ENCODE measurements at places on chromosomes 3 and 15.

- DNase-seq: no peak
These were observed 2.1 kb downstream of the SLC41A3 start for GRCh38 chr3:126081618-126082361.

- DNase-seq: no peak
These were observed 62.9 kb downstream of the HMCES start for GRCh38 chr3:129341331-129342141.

GRCh38 chr3:64163755-64164148, 61.5 kb downstream of the PRICKLE2 start:
- no peak for DNase-seq

- no peak for DNase-seq
These were observed 146.0 kb downstream of the NEK11 start for GRCh38 chr3:131172502-131173200.

DNA sequence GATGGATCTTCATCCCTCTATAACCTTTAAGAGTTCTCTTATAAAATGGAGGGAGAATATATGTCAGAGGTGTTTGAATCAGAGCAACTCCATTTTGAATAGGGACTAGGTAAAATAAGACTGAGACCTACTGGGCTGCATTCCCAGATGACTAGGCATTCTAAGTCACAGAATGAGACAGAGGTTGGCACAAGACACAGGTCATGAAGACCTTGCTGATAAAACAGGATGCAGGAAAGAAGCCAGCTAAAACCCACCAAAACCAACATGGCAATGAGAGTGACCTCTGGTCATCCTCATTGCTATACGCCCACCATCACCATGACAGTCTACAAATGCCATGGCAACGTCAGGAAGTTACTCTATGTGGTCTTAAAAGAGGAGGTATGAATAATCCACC, 211.0 kb downstream of the GBE1 start:
- no peak for DNase-seq

DNA sequence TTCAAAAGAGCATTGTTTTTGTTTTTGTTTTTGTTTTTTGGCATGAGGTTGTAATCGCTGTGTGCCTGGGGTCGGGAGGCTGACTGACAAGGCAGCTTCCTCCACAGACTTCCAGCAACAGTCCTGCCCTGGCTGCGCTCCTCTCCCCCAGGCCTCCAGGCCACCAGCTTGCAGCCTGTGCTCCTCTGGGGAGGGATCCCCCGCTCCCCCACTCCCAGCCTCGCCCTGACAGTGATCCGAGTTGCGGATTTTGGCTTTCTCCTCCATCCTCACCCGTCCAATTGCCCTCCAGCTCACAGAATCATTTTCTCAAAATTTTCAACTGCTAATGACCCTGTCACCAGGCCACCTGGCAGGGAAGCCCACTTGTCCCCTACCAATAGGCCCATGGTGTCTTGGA, 36.5 kb upstream of the PCSK6 start:
- no peak for DNase-seq

DNA sequence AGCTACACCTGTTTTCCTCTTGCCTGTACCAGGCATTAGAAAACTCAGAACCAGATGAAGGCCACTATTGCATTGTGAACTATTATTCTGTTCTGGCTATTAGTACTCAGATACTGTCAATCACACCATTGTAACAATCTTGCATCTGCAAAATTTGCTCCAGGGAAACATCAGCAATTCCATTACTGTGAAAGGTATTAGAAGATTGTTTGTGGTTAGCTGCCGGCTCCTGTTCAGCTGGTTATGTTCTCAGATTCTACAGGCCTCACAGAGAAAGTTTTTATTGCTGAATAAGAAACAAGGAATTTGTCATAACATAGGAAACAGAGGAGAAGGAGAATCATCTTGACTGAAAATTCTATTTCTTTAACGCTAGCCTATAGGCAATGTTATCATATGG, 179.9 kb downstream of the PLOD2 start:
- DNase-seq: no peak

GRCh38 chr3:18442756-18443664, 17.9 kb upstream of the SATB1 start:
- DNase-seq: no peak

DNA sequence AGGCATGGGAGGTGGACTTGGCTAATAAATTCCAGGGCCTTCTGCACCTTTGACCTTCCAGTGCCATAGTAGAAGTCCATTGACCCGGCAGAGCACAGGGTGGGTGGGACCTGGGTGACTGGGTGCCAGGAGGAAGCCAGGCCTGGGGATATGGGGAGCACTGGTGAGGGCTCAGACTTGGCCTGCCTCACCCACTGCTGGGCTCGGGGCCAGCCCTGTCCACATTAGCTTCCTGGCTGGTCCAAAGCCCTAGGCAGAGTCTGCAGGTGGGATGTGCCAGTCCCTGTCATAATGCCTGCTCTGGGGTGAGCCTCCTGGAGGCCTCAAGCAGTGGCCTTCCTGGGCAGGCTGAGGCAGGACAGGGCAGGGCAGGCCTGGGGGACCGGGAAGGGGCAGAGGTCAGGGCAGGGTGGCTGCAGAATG, 38.1 kb upstream of the CHRNB4 start:
- peak; percentile 44 for DNase-seq

DNA sequence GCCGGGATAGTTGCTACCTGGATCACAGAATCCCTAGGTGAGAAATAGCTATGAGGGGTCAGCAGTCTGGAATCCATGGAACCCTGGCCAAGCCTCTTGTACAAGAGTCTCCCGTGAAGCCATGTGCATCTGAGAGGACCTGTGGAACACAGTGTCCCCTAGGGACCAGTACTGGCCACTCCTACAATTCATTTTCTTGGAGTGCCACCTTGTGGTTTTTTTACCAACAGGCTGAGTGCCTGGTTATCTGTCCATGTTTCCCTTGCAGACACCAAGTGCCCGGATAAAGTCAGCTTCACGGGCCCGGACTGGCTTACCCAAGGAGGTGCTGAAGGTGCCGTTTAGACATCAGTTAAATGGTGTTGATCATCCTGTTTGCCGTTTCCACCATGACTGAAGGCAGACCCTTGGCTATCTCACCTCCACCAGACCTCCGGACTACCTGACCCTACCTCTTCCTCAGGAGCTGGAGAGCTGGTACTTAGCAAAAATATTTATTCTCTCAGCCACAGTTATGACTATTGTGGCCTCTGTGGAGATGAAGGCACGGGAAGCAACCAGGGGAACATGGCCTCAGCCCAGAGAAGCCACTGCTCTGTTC, 93.9 kb downstream of the RBPMS2 start:
- DNase-seq: no peak

DNA sequence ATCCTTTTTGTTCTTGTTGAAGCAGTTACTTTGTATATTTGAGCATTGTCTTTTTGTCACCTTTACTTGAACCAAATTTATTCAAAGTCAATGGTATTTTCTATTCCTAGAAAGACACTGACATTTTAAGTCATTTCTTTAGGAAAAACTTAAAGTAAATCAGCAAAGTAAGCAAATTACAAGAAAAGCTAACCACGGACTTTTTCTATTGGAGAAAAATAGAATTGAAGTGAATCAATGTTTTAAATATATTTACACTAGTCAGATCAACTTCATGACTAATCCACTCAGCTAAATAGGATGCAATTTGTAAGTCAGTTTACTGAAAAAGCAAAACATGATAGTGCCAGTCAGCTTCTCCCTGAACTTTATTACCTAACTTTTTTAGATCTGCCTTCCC, 733.8 kb upstream of the ALCAM start:
- no peak for DNase-seq

DNA sequence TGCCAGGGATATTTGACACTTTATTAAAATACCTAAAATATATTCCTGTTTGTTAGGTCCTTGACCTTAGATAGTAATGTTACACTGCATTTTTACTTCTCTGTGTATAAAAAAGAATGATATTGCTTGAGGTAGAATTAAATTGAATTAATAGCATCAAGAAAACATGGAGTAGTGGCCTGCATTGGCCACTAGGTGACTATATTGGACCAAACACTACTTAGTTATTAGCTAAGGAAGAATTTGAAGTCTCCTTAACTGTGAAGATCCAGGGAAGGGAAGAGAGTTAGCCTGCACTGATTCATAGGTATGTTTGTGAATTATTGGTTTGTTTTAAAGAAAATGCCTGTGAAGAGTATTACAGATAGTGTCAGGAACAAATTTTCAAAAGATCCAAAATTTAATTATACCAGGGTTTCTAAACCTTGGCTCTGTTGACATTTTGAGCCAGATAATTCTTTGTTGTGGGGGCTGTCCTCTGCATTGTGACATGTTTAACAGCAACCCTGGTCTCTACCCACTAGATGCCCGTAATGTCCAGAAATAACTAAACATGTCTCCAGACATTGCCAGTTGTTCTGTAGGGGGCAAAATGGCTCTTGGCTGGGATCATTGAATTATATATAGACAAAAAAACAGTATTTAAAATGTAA, 103.6 kb upstream of the THSD4 start:
- no peak for DNase-seq

DNA sequence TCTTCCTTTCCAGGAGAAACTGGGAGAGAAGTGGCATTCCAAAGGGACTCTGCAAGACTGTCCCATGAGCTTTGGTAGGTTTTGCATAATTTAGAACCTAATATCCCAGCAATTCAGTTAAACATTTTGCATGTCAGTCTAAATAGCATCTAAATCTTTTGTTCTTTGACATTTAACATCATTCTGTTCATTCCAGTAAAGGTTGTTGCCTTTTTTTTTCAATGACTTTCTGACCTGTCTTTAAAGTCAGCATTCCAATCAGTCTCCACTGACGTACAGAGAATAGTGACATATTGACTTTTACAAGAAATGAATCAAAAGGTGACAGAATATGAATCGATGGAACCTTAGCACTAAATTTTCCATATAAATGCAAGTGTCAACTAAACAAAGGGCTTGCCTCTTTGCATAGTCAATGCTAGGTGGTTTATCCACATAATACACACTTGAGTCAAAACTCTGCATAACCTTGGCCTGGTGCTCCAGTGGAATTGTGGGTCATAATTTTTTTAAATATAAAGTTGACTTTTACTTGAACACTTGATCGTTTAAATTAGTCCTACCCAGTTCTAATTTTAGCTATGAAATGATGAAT, 370.1 kb downstream of the CNTN6 start:
- no peak for DNase-seq

- no peak for DNase-seq
These were observed 46.1 kb downstream of the AGBL1 start for GRCh38 chr15:86125775-86126174.

DNA sequence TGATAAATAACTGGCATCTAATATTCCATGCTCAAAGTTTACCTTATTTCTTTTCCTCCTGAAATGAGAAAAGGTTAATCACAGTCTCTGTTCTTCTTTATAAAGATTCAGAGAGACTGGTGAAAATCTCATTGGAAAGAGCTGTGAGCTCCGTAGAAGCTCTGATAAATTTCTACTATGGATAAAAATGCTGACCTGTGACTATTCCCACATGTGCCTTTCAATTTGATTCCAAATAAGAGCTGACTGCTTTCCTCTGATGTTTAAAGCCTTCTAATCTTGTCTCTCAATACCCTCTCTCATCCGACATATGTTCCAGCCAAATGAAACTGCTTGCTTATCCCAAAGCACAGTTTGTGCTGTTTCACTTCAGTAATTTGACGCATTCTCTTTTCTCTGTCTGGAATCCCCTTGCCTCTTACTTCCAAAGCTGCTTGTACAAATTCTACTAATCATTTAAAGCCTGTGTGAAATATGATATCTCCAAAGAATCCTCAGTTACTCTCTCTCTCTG, 130.1 kb downstream of the RTP4 start:
- DNase-seq: no peak

- DNase-seq: no peak
These were observed 71.0 kb downstream of the ZMAT3 start for GRCh38 chr3:179000659-179001058.

DNA sequence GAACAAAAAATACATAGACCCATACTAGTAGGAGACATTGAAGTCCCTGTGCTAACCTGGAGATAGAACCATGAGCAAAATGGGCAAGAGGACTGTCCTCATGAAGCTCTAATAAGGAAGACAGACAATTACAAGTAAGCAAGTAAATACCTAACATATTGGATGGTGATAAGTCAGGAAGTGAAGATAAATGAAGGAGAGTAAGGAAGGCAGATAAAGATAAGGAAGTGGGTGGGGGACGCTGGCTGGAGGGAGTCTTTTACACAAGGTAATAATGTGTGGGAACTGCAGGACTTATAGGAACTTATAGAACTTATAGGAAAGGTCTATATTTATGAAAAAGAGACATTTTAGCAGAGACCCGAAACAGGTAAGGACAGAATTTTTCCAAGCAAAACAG, 148.9 kb upstream of the ABI3BP start:
- DNase-seq: no peak

DNA sequence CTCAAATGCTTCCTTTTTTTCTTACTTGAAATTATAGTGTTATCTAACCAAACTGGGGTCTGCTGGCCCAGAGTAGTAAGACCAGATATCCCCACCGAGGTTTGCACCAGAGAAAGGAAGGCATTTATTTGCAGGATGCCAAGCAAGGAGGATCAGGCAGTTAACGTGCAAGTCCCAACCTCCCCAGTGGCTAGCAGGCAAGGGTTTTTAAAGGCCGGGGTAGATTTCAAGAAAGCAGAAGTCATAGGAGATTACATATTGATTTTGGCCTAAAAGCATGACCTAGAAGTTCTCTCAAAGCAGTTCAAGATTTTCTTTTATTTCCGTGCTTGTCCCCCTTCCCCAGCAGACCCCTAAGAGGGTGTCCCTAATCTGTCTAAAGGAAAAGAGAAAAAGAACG, 32.8 kb upstream of the STRIT1 start:
- no peak for DNase-seq

- DNase-seq: no peak
These were observed 103.0 kb downstream of the LARS2 start for GRCh38 chr3:45491344-45491743.

- DNase-seq: no peak
These were observed 760.4 kb upstream of the SEMA6D start for GRCh38 chr15:46956881-46957280.

- peak; percentile 99 for DNase-seq
These were observed 608 bp upstream of the NDUFAF3 start for GRCh38 chr3:49021213-49021812.

- peak; percentile 68 for DNase-seq
These were observed 603 bp downstream of the SCAPER start for GRCh38 chr15:76904461-76905012.

DNA sequence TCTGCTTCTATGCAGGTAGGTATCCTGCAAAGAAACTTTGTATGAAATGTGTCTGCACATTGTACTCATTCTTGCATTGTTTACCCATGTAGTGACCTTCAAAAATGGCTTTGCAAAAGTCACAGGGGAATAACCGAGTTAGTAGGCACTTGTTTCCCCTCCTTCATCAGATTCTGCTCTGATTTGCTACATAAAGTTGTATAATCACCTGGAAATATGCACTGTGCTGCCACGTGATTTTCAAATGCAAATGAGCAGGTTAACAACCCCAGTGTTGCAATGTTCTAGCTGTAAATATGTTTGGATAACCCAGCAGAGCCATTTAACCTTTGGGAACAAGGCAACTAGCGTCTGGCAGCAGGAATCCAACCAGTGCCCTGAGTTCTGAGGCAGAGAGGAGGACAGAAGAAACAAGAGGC, at the start of gene KNG1:
KNG1 (plus strand) TSS at position 321 of the 419 bp plus-strand sequence. CDS start 184 bp downstream, outside the sequence.
- no peak for DNase-seq

Measured in left forelimb (tissue), 1 donor.